ENCODE measurements at places on chromosomes 4 and X.

GRCh38 chr4:17521595-17521994 is 6.6 kb downstream of the CLRN2 start:
- DNase-seq, result no peak

- DNase-seq, result no peak
Observed at GRCh38 chr4:172018358-172018757, 205.2 kb downstream of the GALNTL6 start.

DNA sequence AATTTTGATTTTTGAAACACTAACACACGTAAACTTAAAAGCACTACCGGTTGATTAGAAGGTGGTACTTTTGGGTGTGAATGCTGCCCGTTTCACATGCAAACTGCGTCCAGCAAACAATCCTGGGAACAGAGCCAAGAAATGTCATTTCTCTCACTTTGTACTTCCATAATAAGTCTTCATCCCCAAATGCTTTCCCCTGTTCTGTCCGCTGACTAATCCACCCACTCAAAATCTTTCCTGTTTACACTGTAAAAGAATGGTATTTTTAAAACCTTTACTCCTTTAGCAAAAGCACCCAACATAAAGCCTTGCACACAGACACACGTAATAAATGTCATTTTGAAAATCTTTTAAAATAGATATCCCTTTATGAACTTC is 39.1 kb upstream of the PDLIM5 start:
- DNase-seq, result no peak

DNA sequence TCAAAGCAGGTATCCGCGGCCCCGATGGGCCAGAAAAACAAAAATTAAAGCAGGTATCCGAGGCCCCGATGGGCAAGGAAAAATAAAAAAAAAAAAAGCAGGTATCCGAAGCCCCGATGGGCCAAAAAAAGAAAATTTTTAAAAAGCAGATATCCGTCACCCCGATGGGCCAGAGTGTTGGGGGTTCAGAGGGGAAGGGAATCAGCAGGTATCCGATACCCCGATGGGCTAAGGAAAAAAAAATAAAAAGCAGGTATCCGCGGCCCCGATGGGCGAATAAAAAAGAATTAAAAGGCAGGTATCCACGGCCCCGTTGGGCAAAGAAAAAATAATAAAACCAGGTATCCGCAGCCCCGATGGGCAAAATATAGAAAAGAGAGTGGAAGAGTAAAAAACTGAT is 289.0 kb downstream of the CHIC1 start:
- DNase-seq, result no peak

- no peak for DNase-seq
Observed at GRCh38 chrX:9071031-9071650, 37.2 kb upstream of the FAM9B start.

GRCh38 chrX:148732743-148733142 is 232.3 kb downstream of the AFF2 start:
- DNase-seq, result no peak

DNA sequence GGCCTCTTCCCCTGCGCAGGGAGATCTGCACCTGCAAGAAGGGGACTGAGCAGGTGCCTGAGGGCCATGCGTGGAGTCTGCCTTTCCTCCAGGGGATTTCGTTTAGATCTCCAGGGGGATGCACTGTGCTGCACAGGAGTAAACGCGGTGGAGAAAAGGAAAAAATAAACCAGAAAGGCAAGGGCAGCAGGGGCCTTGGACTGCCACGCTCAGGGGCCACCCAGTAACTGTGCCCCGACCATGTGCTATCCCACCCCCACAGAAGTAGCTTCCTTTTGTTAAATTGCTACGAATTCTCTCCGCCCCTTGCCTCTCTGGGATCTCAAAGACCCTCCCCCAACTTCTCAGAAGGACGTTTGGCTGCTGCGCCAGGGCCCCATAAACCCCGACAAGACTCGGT is 17.2 kb upstream of the HMX1 start:
- DNase-seq, result no peak

GRCh38 chrX:19280636-19281035 is 63.1 kb upstream of the PDHA1 start:
- no peak for DNase-seq

DNA sequence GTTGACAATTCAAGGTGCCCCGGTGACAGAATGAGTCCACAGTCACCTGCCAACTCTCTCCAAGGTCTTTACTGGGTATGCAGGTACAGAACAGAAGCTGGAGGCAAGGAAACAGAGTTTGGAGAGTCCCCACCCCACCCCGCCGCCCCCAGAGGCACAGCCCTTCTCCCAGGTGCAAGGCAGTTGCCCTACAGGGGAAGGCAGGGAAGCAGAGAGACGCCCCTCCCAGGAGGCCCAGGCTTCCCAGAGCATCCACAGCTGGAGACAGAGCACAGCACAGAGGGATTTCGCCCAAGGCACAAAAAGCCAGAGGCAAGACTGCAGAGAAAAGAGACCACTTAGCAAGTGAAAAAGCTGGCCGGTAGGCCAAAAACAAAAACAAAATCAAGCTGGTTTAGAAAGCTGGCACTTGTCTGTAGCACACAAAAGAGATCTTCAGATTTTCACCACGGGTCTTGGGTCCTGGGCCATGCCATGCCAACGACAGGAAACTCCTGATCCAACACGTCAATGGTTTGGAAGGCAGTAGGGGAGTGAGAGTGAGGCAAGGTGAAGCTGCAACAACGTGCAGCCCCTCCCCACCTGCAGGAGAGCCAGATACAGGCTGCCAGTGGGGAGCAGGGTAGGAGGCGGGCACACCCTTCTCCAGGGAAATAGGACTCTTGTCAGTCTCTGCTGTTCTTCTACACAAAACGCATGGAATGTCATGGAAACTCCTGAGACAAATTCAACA is 113.3 kb downstream of the AFAP1 start:
- DNase-seq, result no peak

DNA sequence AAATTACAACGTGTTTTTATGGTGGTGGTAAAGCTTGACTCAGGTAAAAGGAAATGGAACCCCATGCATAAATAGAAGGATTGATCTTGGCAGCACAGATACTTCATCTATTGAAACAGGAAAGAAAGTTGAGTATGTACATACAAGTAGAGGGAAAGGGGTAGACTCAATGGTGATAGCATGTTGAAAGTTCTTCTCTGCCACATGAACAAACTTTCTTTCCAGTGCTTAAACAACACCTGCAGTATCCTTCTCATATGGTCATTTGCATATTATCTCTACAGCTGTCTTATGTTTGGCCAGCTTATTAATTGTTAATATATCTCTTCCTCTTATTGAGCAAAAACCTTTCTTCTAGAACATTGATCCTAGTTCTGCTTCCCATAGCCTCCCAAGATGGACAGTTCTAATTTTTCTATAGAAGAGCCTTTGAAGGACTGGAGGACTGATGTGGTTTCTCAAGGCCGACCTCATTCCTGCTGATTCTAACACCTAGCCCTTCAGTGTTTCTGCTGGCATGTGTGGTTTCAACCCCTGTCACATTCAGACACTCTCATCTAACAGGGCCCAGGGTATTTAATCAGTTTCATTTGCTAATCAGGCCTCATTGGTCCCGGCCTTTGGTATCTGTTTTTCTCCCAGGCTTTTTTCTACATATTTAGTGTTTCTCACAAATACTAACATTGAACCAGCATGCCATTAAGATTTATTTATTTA is 108.1 kb upstream of the SPRY1 start:
- DNase-seq, result no peak

- DNase-seq, result no peak
Observed at GRCh38 chr4:135359128-135359527, 1157.5 kb upstream of the PABPC4L start.

DNA sequence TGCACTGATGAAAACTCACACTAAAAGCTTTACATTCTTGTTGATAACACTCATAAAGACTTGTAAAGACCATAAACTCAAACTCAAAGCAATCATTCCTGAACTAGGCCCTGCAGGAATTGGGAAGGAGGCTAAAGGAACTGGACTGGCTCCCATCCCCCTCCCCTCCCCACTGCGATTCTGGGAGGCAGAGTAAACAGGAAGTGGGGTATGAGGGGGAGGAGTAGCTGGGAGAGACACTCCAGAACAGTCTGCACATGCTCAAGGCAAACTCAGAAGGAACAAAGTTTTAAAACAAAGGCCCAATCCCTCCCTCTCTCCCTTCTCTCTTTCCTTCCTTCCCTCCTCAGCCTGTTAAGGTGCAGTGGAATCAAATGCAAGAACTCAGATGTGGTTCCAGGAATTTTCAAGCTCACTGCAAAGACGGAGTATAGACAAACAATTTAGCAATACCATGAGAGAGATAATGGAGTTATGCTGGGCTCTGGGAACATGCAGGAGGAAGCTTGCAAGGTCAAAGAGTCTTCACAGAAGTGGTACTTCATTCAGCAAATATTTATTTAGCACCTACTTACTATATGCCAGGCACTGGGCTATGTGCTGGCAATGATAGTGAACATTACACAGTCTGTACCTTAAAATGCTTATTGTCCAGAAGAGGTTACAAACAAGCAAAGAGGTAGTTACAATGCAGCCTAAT is 15.9 kb downstream of the MID1IP1 start:
- DNase-seq, result no peak

DNA sequence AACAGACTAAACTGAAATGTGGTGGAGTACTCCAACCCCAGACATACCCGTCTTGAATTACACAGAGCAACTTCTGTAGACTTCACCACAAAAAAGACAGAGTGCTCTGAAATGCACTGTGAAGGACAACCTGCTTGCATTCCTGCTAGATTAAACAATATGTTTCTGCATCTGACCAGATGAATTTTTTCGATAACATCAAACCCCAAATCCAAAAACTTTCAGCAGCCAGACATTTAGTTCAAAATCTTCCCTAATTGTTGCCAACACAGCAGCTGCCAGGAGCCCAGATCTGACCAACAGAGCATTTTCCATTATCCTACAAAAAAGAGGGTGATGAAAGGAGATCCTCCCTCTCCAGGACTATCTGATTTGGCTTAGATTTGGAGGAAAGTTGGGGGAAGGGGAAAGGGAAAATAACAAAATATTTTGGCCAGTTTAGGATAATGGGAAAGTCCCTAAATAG is 356.5 kb downstream of the PDGFC start:
- DNase-seq, result no peak

- DNase-seq, result peak; percentile 20
Observed at GRCh38 chr4:7103607-7104365, 35.9 kb upstream of the GRPEL1 start.

DNA sequence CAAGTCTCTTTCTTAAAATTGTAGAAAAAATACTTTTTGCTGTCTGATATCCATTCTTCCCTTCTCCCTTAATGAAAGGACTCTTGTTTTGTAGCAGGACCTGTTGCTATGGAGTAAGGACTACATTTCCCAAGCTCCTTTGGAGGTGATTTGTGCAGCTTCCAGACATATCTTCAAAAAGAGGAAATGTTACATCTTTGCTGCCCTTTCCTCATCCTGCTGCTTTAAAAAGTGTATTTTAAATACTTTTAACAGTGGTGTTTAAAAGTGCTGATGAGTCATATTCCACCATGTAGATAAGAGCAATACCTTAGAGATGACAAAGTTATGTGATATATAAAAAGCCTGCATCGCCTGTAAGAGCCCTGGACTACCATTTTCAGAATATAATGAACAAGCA is 98.7 kb downstream of the CFAP299 start:
- no peak for DNase-seq

DNA sequence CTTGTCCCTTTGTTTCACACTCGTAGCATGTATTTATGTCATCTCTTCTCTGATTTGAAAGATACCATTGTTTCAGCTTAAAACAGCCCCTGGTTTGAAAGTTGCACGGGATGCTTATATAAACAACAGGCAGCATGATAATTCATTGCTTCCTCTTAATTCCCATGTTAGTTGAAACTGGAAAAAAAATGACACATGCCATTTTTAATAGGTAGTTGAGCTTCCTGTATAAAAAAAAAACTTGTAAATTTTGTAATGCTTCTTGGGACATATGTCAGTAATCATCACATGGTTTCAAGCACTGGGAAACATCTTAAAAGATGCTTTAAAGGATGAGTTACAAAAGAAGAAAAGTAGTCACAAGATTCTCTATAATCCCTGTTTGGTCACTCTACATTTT is 243.0 kb downstream of the PALLD start:
- DNase-seq, result no peak

DNA sequence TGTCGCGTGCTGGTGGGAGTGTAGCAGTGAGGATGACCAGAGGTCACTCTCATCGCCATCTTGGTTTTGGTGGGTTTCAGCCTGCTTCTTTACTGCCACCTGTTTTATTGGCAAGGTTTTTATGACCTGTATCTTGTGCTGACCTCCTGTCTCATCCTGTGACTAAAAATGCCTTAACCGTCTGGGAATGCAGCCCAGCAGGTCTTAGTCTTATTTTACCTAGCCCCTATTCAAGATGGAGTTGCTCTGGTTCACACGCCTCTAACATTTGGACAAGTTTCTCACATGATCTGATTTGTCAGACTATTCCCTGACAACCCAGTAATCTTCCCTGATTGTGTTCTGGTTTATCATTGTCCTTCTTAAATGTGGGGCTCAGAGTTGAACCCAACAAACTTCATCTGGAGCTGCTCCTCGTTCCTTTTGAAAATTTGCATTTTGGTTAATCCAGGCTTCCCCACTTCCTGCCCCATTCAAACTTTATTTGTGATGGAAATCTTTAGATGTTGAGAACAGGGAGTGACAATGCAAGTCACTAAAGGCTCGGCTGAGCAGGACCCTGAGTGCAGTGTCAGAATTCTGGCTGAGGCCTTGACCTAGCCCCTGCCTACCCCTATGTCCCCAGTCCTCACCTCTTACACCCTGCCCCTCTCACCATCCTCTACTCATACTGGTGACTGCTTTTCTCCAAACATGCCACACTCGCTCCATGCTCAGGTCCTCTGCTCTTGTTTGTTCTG is 226.8 kb downstream of the STIM2 start:
- no peak for DNase-seq

DNA sequence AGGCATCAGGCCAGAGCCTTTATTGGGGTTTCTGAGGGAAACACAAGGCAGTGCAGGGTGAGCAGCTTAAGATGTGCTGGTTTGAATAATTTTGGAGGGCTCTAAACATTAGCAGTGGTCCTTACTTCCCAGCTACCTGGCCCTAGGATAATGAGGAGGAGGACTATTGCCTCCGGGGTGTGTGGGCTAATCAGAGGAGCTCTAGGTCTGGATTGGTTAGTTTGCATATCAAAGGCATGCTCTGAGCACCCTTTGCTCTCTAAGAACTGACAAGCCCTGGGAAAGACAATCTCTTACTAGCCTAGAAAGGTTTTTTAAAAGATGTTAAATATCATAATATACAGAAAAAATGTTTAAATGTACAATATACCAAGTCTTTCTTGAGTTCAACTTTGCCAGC is 58.4 kb downstream of the RXFP1 start:
- DNase-seq, result no peak

DNA sequence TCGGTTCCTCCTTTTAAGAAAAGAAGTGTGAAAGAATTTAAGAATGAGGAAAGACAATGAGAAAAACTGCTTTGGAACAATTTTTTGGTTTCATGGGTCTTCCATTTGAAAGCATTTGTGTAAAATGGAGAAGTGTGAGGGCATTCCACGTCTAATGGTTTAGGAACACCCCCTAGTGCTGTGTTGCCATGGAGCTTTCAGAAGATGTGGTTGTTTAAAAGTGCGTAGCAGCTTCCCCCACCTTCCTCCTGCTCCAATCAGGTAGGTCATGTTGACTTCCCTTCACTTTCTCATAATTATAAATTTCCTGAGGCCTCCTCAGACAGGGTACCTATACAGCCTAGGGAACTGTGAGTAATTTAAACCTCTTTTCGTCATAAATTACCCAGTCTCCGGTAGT is 50.0 kb downstream of the UGT2B10 start:
- no peak for DNase-seq

GRCh38 chr4:40747207-40747835 is 2.4 kb upstream of the NSUN7 start:
- DNase-seq, result no peak

GRCh38 chrX:129665916-129666644 is 11.3 kb upstream of the APLN start:
- no peak for DNase-seq

All from neural crest cell (in vitro differentiated cells).